ENCODE measurements at places on chromosomes 5 and 9. TPM values are rescaled to one million over a fixed set of nuclear protein-coding genes. Genes with fewer than 3 reads are reported as not detected.

- H3K36me3 ChIP-seq = no peaks in the 10 kb centered on the region
- no peak overlapping the region for H3K4me3 ChIP-seq
- DNase-seq = no peak
- no peaks in the 10 kb centered on the region for H3K4me1 ChIP-seq
- no peaks in the 10 kb centered on the region for H3K27me3 ChIP-seq
These were observed 42.0 kb upstream of the CDC42SE2 start for GRCh38 chr5:131221888-131222287.

Gene TEX53
- total RNA-seq = not detected

DNA sequence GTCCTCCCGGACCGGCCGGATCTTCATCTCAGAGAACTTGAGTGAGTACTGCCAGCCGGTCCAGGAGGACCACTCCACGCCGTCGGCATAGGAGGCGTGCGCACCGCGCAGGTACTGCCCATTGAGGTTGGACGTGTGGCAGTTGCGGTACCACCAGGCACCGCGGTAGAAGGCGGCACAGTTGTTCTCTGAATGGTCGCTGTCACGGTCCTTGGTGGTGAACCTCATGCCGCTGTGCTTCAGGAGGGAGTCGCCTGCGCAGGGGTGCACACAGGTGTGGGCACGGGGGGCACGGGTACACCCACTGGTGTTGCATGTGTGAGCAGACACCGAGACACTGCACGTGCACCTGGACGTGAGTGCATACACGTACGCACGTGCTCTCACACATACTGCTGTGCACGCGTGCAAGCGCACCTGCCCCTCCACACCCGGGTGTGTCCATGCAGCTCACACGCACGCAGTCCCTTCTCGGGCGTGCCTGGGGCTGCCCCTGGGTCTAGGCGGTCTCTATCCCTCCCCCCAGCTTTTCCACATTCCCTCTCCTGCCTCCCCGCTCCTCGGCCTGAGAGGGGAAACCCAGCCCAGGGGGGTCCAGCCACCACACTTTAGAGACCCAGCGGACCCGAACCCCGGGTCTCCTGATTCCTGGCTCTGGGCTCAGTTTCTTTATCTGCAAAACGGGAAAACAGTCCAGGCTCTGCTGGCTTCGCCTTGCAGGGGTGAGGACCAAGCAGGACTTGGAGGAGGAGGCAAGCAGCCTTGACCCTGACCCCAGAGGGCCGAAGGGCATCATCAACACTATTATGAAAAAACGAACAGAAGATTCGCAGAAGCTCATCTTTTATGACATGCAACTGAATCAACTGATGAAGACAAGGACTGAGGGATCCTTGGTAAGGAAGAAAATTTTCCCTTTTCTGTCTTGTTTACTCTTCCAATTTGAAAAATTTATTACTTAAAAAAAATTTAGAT lies 7.7 kb upstream of the QRFP start:
- no peak overlapping the region for H3K27ac ChIP-seq
- no peak overlapping the region for H3K4me3 ChIP-seq
- no peaks in the 10 kb centered on the region for H3K36me3 ChIP-seq
- peaks cover 6% of the 10 kb centered on the region for H3K27me3 ChIP-seq

GRCh38 chr5:124641154-124641792 lies 105.2 kb downstream of the ZNF608 start:
- H3K27ac ChIP-seq = no peak overlapping the region
- DNase-seq = no peak
- H3K4me3 ChIP-seq = no peak overlapping the region
- H3K36me3 ChIP-seq = peaks cover 27% of the 10 kb centered on the region
- no peaks in the 10 kb centered on the region for H3K27me3 ChIP-seq
- H3K4me1 ChIP-seq = peaks cover 9% of the 10 kb centered on the region

DNA sequence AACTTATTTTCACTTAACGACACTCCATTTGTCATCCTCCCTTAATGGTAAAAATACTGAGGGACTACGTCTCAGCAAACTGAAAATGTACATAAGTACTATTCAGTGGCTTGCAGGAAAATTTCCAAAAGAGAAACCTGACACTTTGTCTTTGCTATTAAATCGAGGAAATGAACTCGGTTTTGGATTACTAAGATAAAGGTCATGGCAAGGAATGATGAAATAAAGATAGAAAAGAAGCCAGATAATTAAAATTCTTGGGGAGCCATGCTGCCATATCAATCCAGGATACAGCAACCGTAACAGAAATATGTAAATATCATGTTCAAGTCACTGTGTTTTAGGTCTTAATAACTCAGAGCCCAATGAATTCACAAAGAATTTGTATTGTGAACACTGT lies 647.8 kb downstream of the CDH9 start:
- H3K4me3 ChIP-seq = no peak overlapping the region
- no peaks in the 10 kb centered on the region for H3K4me1 ChIP-seq
- H3K27ac ChIP-seq = no peak overlapping the region
- no peaks in the 10 kb centered on the region for H3K36me3 ChIP-seq
- H3K27me3 ChIP-seq = no peaks in the 10 kb centered on the region
- no peak for DNase-seq

Gene PCDHB4
- total RNA-seq = 7.9 TPM

DNA sequence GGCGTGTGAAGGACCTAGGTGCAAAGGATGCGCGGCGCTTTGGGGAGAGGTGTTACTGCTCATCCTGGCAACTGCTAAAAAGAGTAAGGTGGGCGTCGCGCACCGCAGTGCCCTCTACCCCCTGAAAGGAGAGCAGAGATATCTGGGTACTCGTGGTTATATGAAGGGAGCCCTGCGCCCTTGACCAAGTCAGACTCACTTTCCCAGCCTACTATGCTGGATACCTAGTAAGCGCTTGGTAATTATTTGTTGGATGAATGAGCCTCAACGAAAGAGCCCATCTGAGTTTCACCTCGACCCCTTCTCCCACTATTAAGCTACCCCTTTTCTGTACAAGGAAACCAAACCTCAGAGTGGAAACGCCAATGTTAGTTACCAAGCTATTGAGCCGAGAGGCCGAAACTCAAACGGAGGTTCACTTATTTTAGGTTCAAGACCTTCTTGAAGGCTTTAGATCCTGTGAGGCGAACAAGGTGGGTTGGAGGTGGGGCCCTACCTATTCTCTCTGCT lies 8.0 kb downstream of the LHX6 start:
- H3K27me3 ChIP-seq = peaks cover 100% of the 10 kb centered on the region
- H3K4me1 ChIP-seq = peaks cover 17% of the 10 kb centered on the region
- no peaks in the 10 kb centered on the region for H3K36me3 ChIP-seq
- H3K27ac ChIP-seq = no peak overlapping the region
- no peak overlapping the region for H3K4me3 ChIP-seq
- DNase-seq = no peak

DNA sequence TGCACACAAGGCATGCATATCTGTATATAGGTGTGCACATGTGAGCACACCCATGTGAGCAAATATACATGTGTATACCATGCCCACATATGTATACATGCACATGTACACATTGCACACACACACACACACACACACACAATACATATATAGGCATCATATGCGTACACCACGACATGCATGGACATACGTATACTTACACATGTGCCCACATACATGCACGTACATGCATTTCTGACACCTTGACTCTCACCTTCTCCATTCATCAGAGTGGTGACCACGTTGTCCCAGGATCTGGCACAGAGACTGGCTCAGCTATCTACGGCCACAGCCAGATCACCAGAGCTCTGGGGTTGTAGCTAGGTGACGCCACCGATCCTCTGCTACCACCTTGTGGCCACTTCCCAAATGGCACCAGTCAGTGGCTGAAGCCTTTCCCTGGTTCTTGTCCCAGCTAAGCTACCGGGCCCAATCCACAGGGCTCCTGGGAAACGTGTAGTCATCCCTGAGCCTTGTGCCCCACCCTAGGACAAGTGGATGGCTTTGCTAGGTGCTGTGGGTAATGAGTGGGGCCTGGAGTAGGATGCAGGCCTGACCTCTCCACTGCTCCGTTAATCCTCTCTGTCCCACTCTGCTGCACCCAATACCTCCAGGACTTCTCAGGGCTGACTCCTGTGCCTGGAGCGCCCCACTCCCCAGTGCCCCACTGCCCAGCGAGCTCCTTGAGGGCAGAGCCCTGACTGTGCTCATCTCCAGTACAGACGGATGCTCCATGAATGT lies 194.4 kb downstream of the RGS3 start:
- H3K36me3 ChIP-seq = no peaks in the 10 kb centered on the region
- DNase-seq = peak; percentile 59
- H3K4me1 ChIP-seq = peaks cover 15% of the 10 kb centered on the region
- no peak overlapping the region for H3K27ac ChIP-seq

DNA sequence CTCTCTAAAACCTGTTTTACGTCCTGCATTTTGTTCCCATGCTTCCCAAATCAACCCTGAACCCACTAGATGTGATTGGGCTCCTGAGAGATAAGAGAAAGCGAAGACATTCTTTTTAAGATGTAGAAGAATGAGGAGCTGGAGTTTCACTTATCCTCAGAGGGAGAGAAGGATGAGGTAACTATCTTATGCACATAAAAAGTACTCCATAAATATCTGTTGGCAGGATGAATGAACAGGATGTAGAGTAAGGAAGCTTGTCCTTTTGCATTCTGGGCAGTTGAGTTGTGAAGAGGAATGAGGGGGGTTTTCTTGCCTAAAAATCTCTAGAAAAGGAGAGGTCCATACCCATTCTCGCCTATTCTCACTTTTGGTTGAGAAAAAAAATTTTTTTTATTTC lies 163.2 kb downstream of the UNC13B start:
- no peak overlapping the region for H3K4me3 ChIP-seq
- DNase-seq = no peak
- H3K4me1 ChIP-seq = no peaks in the 10 kb centered on the region
- no peak overlapping the region for H3K27ac ChIP-seq
- H3K36me3 ChIP-seq = peaks cover 1% of the 10 kb centered on the region

GRCh38 chr5:1819458-1819857 lies 18.3 kb downstream of the NDUFS6 start:
- H3K27me3 ChIP-seq = no peaks in the 10 kb centered on the region
- H3K36me3 ChIP-seq = peaks cover 74% of the 10 kb centered on the region
- DNase-seq = no peak
- no peak overlapping the region for H3K27ac ChIP-seq

GRCh38 chr9:109883623-109884022 lies 103.6 kb downstream of the PALM2AKAP2 start:
- peaks cover 16% of the 10 kb centered on the region for H3K36me3 ChIP-seq
- H3K4me1 ChIP-seq = peaks cover under 1% of the 10 kb centered on the region
- DNase-seq = no peak
- H3K27me3 ChIP-seq = no peaks in the 10 kb centered on the region

DNA sequence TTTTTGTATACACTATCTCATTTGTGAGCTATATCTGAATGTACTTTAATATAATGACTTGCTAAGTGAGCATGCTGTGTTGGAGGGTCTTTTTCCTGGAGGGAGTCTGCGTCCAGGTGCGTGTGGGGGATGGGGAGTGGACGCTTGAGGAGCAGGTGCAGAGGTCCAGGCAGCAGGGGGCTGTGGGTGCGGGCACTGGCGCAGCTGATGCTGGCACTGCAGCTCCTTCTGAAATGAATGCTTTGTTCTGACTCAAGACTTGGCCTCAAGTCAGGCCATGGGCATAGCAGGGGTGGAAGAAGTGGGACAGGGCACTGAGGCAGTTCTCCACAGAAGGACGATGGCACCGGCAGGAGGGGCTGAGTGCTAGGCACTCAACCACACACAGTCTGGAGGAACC lies 165.7 kb upstream of the IRX1 start:
- peaks cover 59% of the 10 kb centered on the region for H3K27me3 ChIP-seq
- H3K4me1 ChIP-seq = no peaks in the 10 kb centered on the region
- no peak for DNase-seq
- H3K36me3 ChIP-seq = no peaks in the 10 kb centered on the region
- no peak overlapping the region for H3K27ac ChIP-seq
- no peak overlapping the region for H3K4me3 ChIP-seq

- DNase-seq = no peak
- H3K27ac ChIP-seq = no peak overlapping the region
- H3K4me1 ChIP-seq = no peaks in the 10 kb centered on the region
These were observed 54.5 kb downstream of the STK10 start for GRCh38 chr5:172133359-172134029.

- H3K27me3 ChIP-seq = no peaks in the 10 kb centered on the region
- H3K36me3 ChIP-seq = no peaks in the 10 kb centered on the region
- no peak for DNase-seq
- H3K4me3 ChIP-seq = no peak overlapping the region
- H3K4me1 ChIP-seq = peaks cover 11% of the 10 kb centered on the region
These were observed 1175.2 kb downstream of the PTPRD start for GRCh38 chr9:9437641-9438040.

Gene C7
- 18.2 TPM for total RNA-seq

All from mesothelial cell of epicardium (in vitro differentiated cells).